ENCODE measurements at places on chromosomes 16 and 17. TPM values are rescaled to one million over a fixed set of nuclear protein-coding genes. Genes with fewer than 3 reads are reported as not detected.

The APOH gene
- not detected for total RNA-seq

The CSH2 gene
- not detected for total RNA-seq

GRCh38 chr17:83113792-83114191 lies 34.4 kb downstream of the METRNL start:
- DNase-seq: no peak

The CES2 gene
- 15.9 TPM for total RNA-seq

GRCh38 chr17:35944151-35944550 lies 638 bp upstream of the LYZL6 start:
- DNase-seq: peak; percentile 56

GRCh38 chr16:66399031-66399430 lies 28.1 kb upstream of the BEAN1 start:
- no peak for DNase-seq

Measured in M059J (cell line).